T-helper 22 cell (primary cell): ENCODE measurements at places on chromosomes 13 and 19.

GRCh38 chr13:29847501-29847983 lies 2.9 kb downstream of the UBL3 start:
- no peak for DNase-seq

DNA sequence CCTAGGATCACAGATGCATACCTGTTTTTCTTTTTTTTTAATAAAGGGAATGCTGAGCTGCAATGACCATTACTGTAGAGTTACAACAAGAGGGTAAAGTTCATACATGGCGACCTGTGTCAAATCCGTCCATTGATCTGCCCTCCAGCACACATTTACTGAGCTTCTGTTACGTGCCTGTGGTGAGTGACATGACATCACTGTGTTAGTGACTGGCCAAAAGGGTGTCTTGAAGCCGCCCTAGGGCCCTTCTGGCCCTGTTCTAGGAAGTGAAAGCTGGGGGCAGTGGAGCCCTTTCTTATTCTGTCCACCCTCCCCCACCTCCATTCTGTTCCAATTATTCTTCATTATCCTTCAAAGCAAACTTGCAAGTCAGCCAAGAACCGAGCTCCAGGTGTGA lies 66.3 kb downstream of the ZIC5 start:
- DNase-seq, result no peak

DNA sequence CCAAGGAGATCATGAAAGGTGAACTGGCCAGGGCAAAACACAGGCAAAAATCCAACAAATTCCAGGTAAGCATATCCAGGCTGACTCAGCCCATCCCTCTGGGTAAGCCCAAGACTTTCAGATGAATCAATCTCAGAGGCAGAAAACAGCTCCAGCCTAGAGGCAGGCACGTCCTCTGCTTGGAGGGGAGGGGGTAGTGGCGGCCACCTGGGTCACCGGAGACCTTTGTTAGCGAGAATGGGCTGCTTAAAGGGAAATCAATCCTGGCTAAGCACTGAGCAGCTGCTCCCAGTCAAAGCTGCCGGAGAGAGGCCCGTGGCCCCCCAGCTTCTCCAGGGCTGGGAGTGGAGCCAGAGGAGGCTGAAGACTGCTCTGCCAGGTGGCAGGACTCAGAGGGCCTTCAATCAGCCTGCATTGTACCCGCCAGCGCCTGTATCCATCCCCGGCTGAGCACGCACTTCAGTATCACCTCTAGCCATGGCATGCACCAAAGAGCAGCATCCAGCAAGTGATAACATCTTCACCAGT lies 48.2 kb downstream of the PIN1 start:
- no peak for DNase-seq

DNA sequence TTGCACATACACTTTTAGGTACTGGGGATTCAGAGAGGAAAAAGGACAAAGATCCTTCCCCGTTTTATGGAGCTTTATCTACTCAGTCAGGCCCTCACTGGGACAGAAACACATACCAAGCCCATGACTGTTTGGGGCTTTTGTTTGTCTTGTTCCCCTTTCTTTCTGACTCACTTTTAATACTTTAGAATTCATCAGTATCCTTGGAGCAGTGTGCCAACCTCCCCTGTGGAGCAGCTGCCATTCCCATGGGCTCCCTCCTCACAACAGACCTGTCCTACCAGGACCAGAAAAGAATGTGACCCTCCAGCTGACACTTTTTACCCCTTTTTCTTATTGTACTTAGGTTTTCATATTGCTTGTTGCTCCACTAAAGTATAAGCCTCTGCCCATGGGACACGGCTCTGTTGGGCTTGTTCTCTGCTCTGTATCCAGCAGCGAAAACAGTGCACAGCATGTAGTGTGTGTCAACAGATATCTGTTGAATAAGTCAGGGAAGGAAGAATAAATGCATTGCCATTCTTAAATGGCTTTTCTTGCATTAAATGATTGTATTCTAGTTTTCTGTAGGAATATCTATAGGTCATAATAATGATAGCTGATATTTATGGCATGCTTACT lies 431.1 kb downstream of the EFNB2 start:
- DNase-seq, result no peak

GRCh38 chr13:31278869-31279268 lies 79.1 kb downstream of the B3GLCT start:
- DNase-seq, result no peak

- DNase-seq, result no peak
Measured at GRCh38 chr13:94114166-94114565, 365.3 kb downstream of the DCT start.

DNA sequence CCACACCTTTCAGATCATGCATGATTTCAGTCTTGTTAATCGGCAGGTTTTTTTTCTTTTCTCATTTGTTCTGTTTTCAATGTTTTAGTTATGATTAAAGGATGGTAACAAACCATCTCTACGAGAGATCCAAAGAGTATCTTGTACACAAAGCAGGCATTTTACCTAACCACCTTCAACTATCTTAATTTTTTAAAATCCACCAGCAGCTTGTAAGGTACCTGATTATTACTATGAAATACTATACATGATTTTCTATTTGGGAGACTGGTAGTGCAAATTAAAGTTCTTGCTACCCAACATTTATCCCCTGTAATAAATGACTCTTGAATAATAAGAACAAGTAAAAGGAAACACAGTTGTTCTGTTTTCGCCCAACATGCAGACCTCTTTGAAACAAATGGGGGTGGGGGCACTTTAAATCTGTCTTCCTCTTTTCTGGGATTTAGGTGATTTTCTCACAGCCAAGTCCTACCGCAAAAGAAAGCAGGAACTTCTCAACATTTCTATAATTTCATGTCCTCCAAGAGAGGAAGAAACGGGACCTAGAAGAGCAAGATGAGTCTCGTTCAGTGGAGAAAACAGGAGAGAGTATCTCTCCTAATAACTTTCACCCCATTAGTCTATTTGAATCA lies 3.6 kb downstream of the POU4F1 start:
- no peak for DNase-seq

DNA sequence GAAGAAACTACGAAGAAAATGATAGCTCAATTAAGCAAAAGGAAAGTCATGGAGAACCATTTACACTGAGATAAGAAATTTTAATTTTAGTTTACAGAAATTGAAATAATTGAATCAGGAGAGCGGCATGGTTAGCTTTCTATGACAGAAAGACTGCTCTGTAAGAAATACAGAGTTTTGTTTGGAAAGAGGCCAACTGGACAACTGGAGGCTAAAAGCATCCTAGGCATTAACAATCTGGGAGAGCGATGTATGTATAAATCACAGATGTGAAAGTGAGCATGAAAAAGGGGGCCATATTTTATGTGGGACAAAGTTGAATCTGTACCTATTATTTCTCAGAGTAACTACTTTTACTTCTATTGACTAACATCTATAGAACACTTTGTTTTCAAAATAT lies 1608.8 kb upstream of the PCDH20 start:
- no peak for DNase-seq

DNA sequence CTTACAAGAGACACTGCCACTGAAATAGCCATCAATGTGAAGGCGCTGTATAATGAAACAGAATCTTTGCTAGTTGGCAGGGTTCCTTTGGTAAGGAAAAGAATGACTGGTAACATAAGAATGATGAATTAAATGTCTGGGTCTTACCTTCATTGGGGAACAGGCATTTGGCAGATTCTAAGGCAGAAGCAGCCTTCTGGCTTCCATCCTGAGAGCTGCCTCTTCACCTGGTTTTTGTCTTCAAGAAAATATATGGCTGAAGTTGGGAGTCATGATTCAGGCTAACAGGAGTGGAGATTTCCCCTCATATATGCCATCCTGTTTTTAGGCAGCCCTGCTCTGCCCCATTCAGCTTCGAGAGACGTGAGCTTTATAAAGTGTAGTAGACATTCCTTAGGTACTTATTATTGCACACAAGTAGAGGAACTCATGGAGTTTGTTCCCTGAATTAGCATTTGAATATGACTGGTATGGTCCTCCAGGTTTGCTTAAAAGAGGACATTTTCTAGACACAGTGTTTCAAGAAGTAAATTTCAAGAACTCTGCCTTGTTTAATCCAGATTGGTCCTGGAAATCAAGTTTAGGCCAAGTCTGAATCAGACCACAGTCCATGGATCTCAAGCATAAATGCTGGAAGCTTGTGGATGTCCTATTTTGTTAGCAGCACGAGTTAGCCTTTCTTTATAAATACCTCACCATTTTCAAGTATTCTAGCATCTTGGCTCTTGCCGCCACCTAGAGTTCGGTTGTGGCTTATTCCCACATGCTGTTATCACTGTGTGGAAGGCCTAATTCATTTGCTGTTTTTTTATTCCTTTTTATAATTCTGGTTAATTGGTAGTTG lies 56.2 kb upstream of the AKAP11 start:
- DNase-seq, result no peak

DNA sequence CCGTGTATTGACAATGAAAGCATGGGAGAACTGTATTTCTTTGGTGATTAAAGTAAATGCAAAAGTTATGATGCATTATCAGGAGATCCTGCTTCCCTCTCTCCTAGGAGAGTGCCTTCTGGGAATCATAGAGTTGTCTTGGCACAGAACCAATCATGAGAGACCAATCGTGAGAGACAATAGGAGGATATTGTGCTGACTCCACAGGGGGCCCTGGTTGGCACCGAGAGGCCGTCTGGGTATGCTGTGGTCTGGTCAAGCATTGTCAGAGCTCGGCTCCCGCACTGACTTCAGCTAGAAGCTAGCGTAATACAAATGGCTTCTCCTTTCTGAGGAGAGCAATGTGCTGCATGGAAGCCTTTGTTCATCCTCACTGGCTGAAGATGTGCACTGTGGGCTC lies 131.5 kb upstream of the GJB6 start:
- DNase-seq, result no peak

DNA sequence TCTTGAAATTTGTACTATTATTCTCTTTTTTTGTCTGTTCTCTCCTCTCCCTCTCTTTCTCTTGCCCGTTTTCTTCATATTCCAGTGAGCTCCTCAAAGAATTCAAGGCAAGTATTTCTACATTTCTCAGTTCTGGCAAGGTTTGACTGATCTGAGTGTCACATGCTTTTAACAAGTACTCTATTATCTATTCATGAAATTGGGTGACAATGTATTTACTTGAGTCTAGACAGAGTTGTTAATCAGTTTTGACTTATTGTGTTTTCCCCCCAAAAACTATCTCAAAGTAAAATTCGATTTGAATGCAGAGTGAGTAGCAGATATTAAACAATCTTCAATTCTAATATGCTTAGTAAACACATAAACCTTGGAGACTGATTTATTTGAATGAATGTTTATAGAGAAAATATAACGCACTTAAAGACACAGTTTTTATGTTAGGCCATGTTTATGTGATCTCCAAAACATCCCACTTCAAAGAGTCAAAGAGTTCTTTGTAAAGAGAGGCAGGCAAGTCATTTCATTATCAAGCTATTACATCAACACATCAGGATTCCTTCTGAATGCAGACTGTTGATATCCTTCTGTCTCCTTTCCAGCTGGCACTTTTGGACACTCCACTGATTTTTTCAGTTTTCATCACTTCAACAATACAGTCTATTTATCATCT lies 166.6 kb downstream of the SLITRK6 start:
- DNase-seq, result no peak

GRCh38 chr13:48222358-48223301 lies 10.4 kb upstream of the ITM2B start:
- no peak for DNase-seq

- DNase-seq, result no peak
Measured at GRCh38 chr13:40662866-40663265, 3.6 kb downstream of the FOXO1 start.

DNA sequence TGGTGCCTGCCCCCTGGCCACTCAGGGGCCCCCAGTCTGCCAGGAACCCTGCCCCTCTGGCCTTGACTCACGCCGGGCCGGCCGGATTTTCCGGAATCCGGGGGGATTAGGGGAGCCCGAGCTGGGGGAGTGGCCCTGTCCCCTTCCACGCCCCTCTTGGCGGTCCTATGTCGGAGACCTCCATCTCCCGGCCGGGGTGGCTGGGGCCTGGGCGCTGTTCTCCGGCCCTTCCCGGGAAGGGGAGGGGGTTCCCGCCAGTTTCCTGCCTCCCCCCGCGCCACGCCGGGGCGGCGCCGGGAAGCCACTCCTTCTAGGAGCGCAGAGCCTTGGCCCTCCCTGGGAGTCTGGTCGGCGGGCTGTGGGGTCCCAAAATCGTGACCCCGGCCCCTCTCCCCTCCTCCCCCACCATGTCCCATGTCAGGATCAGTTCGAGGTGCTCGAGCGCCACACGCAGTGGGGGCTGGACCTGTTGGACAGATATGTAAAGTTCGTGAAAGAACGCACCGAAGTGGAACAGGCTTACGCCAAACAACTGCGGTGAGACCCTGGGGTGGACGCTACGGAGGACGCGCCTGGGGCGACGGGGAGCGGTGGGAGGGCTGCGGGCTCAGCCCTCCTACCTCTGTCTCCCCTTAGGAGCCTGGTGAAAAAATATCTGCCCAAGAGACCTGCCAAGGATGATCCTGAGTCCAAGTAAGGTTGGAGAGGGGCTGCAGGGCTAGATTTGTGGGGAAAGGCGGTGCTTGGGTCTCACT lies 1.3 kb downstream of the TRIP10 start:
- DNase-seq, result no peak

DNA sequence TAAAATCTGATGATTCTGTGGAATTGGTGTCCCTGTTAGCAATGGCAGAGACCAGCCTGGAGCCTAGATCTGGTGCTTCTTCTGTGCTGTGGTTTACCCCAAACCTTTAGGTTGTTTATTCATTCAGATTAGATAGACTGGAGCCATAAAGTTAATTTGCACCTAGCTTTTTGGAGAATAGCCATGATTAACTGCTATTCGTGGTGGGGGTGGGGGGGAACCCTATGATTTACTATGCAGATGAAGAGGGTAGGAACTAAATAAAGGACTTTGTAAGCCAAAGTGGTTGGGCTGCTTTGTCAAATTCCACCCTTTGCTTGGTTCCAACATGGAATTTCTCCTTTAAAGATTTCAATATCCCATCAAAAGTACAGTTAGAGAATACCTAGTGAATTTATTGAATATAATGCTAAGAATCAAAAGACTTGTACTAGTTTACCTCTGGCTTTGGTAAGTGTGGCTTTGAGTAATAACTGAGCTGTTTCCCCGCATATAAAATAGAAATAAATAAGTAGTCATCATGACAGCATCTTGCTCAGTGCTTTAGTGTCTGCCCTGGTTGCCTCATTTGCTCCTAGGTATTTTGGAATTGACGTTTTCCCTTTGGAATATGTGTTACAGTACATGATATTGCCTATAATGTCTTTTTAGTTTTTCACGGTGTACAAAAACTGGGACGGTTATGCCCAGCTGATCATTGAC lies 27.6 kb downstream of the SKA3 start:
- DNase-seq, result no peak

DNA sequence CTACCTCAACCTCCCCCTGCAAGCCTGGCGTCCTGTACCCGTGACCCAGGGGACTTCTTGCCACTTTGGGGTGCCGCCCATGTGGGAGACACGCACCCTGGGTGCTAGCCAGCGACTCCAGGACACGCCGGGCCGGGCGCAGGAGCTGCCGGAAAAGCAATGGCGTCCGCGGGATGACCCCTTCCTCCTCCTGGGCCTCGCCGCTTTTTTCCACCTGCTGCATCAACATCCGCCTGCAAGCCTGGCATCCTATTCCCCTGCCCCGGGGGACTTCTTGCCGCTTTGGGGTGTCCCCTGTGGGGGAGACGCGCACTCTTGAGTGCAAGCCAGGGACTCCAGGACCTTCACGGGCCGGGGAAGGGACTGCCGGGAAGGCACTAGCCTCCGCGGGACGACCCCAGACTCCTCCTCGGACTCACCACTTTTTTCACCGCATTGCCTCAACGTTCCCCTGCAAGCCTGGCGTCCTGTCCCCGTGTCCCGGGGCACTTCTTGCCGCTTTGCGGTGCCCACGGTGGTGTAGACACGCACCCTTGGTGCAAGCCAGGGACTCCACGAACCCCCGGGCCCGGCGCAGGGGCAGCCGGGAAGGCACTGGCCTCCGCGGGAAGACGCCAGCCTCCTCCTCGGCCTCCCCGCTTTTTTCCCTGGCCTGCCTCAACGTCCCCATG lies 237.8 kb downstream of the TUBA3C start:
- DNase-seq, result no peak

- no peak for DNase-seq
Measured at GRCh38 chr13:60857698-60858097, 460.7 kb downstream of the TDRD3 start.
